ENCODE measurements at places on chromosomes 16 and 17.

GRCh38 chr17:20074001-20074400 is 64.8 kb downstream of the SPECC1 start:
- no peak for DNase-seq

GRCh38 chr17:46109603-46110189 is 83.5 kb downstream of the KANSL1 start:
- DNase-seq, result no peak

GRCh38 chr17:31048780-31049179 is 46.0 kb upstream of the NF1 start:
- no peak for DNase-seq

DNA sequence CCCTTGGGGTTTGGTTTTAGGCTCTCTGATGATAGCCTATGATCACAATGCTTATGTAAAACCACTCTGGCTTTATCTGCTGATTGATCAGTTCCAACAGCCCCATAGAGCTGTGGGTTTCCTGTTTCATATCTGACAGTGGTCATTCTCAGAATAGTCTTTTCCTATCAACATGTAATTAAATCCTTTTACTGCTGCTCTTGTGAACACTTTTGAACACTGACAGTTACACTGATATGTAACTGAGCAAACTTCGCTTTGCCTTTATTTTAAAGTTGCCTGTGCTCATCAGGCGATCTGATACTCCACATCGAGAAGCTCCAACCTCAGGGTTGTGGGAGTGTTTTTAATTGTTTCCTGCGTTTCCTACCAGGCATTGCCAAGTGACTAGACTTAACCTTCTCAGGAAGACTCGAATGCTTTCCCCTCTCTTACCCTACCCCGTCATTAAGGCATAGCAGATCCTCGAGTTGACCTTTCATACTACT is 17.3 kb upstream of the CLEC18B start:
- DNase-seq, result no peak

GRCh38 chr16:50740736-50741135 is 1.1 kb upstream of the CYLD start:
- no peak for DNase-seq

DNA sequence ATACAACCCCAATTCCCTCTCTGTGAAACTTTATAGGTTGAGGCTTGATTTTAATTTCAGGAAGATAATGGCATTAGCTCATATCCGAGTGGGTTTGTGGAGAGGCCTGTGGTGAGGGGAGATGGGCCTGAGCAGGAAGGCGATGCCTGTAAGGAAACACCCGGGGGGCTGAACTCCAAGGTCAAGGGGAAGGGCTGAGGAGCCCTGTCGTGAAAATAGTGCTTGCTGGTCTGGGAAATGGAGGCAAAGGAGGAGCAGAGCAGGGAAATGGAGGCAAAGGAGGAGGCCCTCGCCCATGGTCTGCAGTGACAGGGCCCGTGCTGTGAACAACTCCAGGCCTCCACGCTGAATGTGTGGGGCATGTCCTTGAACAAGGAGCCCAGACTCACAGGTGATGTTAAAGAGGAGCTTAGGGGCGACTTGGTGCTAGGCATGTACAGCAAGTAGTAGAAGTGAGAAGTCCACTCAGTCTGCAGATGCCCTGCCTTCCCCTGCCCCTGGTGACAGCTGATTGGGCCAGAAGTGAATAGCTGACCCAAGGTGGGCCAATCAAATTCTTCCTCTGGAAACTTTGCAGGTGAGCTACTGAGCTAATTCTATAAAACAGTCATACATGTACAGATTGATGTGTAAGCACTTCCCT is 38.1 kb downstream of the MRPS23 start:
- DNase-seq, result no peak

GRCh38 chr16:9159839-9160550 is 68.6 kb downstream of the HAPSTR1 start:
- peak; percentile 11 for DNase-seq

- no peak for DNase-seq
Measured at GRCh38 chr16:8919089-8919933, 37.2 kb downstream of the LITAFD start.

DNA sequence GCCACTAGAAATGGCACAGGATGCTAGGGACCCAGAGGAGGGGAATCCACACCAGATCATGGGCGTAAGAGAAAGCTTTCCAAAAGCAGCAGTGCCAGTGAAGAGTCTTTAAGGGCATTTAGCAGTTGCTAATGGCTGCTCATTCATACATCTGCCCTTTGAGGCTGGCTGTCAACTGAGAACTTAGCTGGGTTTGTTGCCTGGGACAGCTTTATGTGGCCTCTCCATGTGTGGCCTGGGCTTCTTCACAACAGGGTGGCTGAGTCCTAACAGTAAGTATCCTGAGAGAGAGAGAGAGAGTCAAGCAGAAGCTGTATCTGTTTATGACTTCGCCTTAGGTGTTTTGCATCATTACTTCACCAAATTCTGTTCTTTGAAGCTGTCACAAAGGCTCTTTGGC is 286.1 kb upstream of the KCNJ16 start:
- DNase-seq, result no peak

GRCh38 chr17:41647940-41648410 is 23.6 kb upstream of the KRT17 start:
- DNase-seq, result peak; percentile 92

GRCh38 chr17:78940258-78940657 is 15.1 kb upstream of the TIMP2 start:
- DNase-seq, result no peak

DNA sequence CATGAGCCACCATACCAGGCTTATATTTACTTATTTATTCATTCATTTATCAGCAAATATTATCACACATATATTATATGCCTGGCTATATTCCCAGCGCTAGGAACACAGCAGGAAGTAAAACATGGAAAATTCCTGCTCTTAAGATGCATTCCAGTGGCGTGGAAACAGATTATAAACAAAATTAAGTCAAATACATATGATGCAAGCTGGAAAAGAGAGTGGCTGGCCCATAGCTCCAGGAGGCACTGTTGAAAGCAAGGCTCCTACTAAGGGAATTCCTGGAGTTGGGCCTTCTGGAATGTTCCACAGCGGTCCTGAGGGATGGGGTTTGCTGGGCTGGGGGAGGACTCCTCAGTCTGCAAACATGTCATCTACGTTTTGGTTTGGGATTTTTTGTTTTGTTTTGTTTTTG is 18.4 kb downstream of the ADCY9 start:
- no peak for DNase-seq

DNA sequence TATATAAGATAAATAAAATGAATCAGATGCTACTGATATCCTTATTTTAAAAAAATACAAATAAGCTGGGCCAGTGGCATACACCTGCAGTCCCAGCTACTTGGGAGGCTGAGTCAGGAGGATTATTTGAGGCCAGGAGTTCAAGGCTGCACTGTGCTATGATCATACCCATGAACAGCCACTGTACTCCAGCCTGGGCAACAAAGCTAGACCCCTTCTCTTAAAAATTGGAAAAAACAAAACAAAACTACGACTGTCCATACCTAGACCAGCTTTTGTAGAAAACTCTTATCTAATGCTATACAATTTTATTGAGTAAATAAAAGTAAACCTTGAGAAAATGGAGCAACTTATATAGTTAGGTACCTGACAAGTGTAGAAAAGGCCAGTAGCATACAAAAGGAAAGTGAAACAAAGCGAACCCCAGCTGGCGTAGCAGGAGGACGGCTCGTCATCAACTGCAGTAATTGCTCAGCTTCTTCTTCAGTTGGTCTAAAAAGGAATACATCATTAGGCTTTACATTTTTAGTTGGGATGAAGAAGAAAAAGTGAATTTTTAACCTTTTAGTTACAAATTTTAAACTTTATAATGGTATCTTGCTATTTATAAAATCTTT is 23.6 kb downstream of the INTS2 start:
- DNase-seq, result peak; percentile 6

GRCh38 chr17:44384281-44384822 is 5.1 kb downstream of the ITGA2B start:
- DNase-seq, result no peak

- no peak for DNase-seq
Measured at GRCh38 chr16:13351601-13352217, 450.3 kb downstream of the SHISA9 start.

GRCh38 chr17:15213381-15214087 is 51.6 kb downstream of the PMP22 start:
- DNase-seq, result no peak

DNA sequence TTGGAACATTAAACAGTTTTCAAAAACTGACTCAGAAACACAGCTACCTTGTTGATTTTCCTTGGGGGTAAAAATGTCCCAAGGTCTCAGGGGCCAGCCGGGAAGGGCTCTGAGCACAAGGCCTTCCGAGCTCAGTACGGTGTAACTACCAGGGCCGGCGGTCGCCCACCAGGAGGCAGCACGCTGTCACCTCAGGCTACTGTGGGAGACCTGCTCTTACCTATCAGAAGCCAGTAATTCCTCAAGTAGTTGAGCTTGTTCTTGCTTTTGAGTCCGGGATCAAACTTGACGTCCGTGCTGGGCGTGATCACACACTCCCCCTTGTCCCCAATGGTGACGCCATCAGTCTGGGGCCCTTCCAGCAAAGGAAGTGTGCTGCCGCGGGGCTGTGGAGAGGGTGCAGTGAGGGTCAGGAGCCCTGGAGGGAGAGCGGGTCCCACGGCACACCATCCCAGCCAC is 43.4 kb upstream of the ICAM2 start:
- peak; percentile 64 for DNase-seq

- DNase-seq, result no peak
Measured at GRCh38 chr17:3988297-3989040, 24.2 kb upstream of the ATP2A3 start.

GRCh38 chr17:55492781-55493341 is 18.4 kb downstream of the SMIM36 start:
- DNase-seq, result no peak

DNA sequence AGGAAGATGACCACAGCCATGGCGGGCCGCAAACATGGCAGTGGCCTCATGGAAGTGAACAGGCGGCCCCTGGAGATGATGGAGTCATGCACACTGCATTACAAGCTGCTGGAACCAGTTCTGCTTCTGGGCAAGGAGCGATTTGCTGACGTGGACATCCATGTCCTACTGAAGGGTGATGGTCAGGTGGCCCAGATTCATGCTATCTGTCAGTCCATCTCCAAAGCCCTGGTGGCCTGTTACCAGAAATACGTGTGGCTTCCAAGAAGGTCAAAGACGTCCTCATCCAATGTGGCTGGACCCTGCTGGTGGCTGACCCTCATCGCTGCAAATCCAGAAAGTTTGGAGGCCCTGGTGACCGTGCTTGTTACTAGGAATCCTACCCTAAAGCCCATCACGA is 13.4 kb upstream of the WSB1 start:
- no peak for DNase-seq

DNA sequence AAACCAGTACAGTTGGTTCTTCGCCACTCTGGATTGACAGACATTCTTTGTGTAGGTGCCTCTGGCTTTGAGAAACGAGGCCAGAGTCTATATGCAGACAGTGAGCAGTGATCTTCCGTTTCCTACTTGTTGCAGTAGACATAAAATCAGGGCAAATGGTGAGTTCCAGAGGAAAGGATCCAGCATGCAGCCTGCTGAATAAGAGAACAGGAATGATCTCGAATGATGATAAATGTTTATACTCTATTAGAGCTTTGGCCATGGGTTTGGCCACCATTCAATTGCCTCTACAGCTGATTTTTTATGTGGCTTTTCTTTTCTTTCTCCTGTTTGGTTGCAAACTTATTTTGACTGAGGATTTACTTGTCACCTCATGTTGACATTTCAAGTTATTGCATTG is 286.7 kb downstream of the IRX3 start:
- DNase-seq, result no peak

GRCh38 chr16:30813821-30814189 is 26.8 kb upstream of the ZNF629 start:
- no peak for DNase-seq

- no peak for DNase-seq
Measured at GRCh38 chr16:58345574-58346354, 46.5 kb upstream of the GINS3 start.

Data from stimulated activated CD4-positive, alpha-beta T cell treated with anti-CD3 and anti-CD28 coated beads, Interleukin-4, amount 100 ng/mL, for 1 hour (primary cell).